AG09319 (cell line): ENCODE measurements at places on chromosomes 13 and 19.

DNA sequence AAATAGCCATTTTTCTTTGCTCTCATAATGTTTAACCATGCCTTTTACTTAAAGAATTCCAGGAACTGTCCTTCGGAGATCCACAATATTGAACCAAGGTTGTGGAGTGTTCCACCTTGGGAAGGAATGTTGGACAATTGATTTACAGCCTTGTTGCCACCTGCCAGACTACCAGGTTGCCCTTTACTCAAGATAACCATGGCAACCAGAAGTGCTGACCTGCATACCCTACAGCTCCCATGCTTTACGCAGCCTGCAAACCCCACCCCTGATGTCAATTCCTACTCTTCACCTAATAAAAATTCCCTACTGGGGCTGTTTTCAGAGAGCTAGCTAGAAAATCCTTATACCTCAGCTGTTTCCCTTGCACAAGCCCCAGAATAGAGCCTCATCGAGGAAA is 151.0 kb upstream of the RXFP2 start:
- no peak for DNase-seq

- no peak for DNase-seq
Measured at GRCh38 chr19:13042443-13043130, 47.3 kb downstream of the NFIX start.

GRCh38 chr19:50203281-50204080 is at the start of gene MYH14:
Gene MYH14, plus strand, starts transcription at chr19:50203622. Its CDS starts 6,744 bp downstream, at chr19:50210366.
- DNase-seq: no peak

DNA sequence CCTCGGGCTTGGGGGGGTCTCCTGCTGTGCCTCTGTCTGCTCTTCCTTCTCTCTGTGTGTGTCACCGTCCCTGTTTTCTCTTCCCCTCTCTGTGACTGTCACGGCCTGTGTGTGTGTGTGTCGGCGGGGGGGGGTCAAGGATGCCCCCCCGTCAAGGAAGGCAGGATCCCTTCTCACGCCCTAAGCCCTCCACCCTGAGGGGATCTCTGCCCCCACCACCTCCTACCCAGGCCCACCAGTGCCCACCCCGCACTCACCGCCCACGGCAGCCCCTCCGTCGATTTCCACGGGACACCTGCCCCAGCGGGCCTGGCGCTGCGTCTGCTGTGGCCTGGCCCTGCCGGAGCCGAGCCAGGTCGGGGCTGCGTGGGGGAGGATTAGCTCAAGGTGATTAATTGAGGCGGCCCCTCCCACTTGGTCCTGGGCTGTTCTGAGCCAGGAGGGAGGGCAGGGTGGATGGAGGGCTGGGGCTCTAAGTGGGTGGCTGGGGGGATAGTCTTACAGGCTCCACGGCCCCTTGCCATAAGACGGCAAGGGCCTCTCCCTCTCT is at the start of gene RAX2:
RAX2 (minus strand) TSS at position 323 of the 550 bp plus-strand sequence. CDS start 486 bp downstream, outside the sequence.
- no peak for DNase-seq

DNA sequence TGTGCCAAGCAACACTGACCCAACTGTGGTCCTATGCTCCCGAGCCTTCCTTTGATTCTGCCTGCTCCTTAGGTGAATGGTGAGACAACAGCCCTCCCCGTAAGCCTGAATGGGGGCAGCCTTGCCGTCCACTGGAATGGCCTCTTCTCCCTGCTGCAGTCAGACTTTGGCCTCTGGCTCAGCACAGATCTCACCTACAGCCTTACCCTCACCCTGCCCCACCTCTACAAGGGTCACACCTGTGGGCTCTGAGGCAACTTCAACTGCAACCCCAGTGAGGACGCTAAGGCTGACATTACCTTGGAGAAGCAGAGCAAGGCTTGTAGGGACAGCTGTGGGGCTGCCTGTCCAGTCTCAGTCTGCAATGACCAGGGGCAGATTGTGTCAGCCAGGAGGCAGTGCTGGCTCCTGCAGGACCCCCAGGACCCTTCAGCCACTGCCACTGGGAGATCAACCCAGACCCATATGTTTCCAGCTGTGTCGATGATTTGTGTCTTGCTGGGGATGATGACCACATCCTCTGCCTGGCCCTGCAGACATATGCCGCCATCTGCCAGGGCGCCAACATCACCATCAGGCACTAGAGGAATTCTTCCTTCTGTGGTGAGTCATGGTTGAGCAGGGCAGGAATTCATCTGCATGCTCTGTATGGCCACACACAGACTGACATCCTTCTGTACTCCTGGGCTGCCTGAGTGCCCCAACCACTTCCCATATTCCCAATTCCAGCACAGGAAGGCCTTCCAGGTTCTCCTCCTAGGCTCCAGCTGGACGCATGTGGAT is 27.3 kb upstream of the FXYD3 start:
- no peak for DNase-seq

DNA sequence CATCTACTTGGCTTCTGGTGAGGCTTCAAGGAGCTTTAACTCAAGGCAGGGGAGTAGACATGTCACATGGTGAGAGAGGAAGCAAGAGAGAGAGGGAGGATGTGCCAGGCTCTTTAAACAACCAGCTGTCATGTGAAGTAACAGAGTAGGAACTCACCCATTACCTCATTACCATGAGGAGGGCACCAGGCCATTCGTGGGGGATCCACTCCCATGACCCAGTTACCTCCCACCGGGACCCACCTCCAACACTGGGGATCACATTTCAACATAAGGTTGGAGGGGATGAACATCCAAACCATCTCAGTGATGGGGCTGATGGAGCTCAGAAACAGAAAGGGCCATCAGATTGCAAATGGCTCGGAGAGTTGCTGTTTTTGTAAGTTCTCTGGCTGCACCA is 12.9 kb downstream of the VSTM2B start:
- DNase-seq: no peak

GRCh38 chr13:109592770-109593169 is 193.6 kb downstream of the IRS2 start:
- no peak for DNase-seq

DNA sequence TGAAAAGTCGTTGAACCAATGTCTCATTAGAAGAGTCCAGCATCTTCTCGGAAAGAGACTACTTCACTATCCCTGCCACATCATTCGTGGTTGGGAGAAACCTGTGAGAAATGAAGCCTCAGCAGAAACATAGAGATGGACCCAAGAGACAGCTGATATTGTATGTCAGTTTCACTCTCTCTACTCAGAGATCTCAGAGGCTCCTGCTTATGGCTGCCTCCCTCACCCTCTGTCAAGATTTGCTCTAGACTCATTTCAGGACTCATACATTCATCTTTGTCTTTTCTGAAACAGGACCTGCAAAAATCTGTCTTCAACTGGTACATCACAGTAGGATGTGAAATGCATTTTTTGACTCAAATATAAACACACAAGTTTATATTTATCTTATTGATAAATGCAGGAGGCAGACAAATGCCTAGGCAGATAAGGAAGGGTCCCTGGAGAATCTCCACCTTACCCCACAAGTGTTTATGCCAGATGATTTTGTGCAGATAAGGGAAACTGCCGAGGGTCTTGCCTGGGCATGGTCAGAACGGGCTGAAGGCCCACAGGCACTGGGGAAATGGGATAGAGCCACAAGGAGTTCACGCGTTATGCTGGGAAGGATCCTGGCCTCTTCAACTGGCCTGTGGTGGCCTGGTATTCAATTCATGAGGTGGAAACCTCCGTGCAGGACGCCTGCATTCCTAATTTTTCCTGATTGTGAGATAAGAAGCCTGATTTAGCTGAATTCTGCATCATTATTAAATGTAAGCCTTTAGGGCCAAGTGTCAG is 1834.0 kb upstream of the PCDH20 start:
- no peak for DNase-seq

GRCh38 chr19:47322058-47322457 is 9.9 kb upstream of the C5AR2 start:
- DNase-seq: no peak

DNA sequence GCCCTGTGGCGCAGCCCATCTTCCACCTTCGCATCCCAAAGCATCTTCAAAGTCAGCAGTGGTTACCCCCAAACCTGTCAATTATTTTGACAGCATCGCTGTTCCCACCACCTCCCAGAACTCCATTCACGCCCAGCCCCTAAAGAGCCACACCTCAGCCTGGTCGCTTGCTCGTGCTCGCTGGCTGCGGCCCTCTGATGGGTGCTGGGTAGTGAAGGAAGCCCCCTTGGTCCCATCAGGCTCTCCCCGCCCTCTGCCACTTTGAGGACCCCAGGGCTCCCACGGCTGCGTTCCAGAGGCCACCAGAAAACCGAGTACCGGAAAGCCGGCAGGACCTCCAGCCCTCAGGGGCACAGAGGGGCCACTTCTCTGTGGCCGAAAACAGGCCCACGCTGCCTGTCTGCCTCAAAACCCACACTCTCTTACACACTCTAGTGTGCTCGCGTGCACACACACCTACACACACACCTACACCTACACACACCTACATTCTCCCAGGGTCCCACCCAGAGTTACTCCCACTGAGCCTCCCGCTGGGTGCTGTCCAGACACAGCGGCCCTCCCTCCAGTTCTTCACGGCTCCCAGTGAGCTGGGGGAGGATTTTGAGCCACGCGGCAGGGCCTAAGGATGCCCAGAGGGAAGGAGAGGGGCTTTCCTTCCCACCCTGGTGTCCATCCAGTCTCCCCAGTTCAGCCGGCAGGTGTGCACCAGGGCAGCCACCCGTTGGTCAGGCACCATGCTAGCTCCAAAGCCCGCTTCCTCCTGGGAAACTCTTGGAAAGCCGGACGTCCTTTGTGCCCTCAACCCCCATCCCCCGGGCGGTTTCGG is 1.9 kb downstream of the VSTM2B start:
- DNase-seq: no peak
